ENCODE measurements at places on chromosomes 3 and 15. TPM values are rescaled to one million over a fixed set of nuclear protein-coding genes. Genes with fewer than 3 reads are reported as not detected.

ZMYND10 gene
- 1.8 TPM for polyA plus RNA-seq

GOLGA6A gene
- polyA plus RNA-seq, result not detected

KIF7 gene
- polyA plus RNA-seq, result 12.5 TPM

GOLGA8T gene
- polyA plus RNA-seq, result not detected

PARL gene
- 99.9 TPM for polyA plus RNA-seq

PDE12 gene
- polyA plus RNA-seq, result 3.7 TPM

UBP1 gene
- 37.1 TPM for polyA plus RNA-seq

ZKSCAN7 gene
- 14.0 TPM for polyA plus RNA-seq

C3orf85 gene
- polyA plus RNA-seq, result not detected

WWTR1 gene
- polyA plus RNA-seq, result 54.8 TPM

All from cardiac muscle cell (in vitro differentiated cells and primary cell).